Effector CD4-positive, alpha-beta T cell (primary cell): ENCODE measurements at places on chromosomes 6 and 20.

DNA sequence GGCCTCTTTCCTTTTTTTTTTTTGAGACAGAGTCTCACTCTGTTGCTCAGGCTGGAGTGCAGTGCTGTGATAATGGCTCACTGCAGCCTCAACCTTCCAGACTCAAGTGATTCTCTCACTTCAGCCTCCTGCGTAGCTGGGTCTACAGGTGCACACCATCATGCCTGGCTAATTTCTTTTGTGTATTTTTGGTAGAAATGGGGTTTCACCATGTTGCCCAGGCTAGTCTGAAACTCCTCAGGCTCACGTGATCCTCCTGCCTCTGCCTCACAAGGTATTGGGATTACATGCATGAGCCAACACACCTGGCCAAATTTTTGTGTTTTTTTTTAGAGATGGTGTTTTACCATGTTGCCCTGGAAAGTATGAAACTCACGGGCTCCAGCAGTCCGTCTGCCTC lies 29.3 kb downstream of the SRC start:
- DNase-seq, result no peak

- DNase-seq, result no peak
Observed at GRCh38 chr6:151733680-151734320, 73.7 kb upstream of the ESR1 start.

GRCh38 chr6:35425284-35425683 lies 26.9 kb upstream of the FANCE start:
- DNase-seq, result no peak

GRCh38 chr6:13304101-13304500 lies 24.2 kb downstream of the TBC1D7 start:
- no peak for DNase-seq

DNA sequence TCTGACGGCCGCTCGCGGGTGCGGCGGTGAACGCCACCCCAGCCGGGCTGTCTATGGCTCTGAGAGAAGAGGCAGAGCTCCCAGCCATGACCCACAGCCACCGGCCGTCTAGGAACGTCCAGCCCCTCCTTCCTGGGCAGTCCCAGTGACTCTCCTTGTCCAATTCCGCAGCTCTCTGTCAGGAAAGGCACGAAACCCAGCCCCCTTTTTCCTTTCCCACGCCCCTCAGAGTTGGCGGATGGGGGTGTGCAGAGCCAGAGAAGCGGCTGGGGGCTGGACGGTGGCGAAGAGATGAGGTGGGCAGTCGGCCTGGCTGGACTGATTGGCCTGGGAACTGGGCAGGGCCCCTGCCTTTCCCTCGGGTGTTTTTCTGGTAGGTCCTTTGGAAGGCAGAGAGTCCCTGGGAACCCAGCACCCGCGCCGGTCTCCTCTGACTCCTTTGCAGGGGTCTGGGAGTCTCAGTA lies 1.5 kb downstream of the EBF4 start:
- no peak for DNase-seq

- no peak for DNase-seq
Observed at GRCh38 chr20:50567860-50568548, 57.8 kb downstream of the PTPN1 start.

DNA sequence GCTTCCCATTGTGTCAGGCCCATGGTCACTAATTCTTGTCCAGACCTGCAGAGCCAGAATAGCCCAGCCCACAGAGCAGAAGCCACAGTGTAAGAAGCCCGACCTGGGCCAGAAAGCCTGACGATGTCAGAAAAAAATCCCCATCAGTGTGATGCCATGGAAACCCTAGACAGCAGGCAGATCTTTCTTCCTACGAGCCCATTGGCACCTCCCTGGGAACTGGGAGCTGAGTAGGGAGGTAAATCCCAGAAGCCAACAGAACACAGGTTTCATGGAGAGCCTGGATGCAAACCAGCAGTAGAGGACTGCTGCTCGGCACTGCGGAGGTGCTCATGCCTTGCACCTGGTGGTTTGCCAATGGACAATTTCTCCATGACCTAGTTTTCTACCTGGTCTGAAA lies 82.2 kb upstream of the SLC22A16 start:
- DNase-seq, result no peak

GRCh38 chr6:119834418-119834817 lies 484.9 kb upstream of the MAN1A1 start:
- no peak for DNase-seq

- DNase-seq, result no peak
Observed at GRCh38 chr6:118789419-118789818, 104.5 kb upstream of the ASF1A start.

DNA sequence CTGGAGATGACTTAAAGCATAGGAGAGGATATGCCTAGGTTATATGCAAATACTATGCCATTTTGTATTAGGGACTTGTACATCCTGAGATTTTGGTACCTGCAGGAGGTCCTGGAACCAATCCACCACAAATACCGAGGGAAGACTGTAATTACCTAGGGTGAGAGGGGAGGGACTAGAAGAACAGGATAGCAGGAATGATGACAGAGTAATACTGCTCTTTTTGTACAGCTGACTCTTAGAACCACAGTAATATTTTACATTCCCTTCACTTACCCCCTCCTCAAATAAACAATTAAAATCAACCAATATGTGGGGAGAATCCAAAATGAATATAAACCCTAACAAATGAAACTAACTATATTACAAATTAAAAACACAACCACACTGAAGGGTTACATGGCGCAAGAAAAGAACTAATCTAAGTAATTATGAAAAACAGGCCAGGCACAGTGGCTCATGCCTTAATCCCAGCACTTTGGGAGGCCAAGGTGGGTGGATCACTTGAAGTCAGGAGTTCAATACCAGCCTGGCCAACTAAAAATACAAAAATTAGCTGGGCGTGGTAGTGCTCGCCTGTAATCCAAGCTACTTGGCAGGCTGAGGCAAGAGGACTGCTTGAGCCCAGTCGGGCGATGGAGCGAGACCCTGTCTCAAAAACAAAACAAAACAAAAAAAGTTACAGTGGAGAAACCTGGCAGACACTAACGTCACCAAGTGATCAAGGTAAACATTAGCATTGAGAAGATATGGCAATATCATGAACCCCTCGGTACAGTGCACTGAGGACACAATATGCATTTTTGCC lies 37.1 kb downstream of the MAP1LC3A start:
- no peak for DNase-seq

- DNase-seq, result no peak
Observed at GRCh38 chr20:13384132-13384531, 163.1 kb downstream of the ISM1 start.

- DNase-seq, result no peak
Observed at GRCh38 chr20:24836041-24836533, 113.0 kb upstream of the CST7 start.
